ELF-1 (cell line): ENCODE measurements at places on chromosomes 7 and 10.

- peak; percentile 65 for DNase-seq
Measured at GRCh38 chr7:134941185-134941900, 45.0 kb upstream of the AGBL3 start.

DNA sequence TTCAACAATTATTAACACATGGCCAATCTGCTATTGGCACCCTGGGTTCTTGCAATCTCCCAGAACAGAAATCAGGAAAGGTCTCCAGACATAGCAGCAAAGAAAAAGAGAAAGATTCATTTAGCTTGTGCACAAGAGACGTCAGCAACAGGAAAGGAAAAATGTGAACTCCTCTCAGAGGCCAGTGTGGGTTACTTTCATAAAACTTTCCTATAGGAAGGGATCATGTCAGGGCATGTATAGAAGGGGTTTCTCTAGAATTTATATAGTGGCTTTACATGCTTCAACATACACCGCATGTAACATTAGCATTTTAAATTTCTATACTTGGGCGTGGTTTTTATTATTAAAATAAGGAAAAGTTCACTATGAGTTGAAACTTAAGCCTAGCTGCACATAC lies 725.1 kb downstream of the SORCS1 start:
- DNase-seq: no peak

DNA sequence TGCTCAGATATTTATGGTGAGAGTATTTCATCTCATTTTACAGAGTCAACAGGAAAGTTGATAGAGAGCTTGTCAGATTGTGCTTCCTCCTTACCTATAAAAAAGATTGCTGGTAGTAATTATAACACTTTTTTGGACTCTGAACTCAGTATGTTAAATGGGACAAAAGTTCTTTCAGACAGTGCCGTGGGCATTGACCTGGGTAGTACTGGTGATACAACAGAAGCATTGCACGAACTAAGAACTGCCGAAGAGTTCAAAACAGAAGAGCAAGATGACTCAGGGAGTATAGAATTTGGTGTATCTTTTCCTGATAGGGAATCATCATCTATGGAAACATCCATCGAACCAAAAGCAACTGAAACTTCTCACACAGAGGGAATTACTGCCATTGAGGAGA lies 58.6 kb downstream of the LOXL4 start:
- DNase-seq: no peak

GRCh38 chr10:90966146-90966545 lies 45.3 kb upstream of the ANKRD1 start:
- DNase-seq: no peak

GRCh38 chr10:5576780-5577624 lies 52.2 kb downstream of the CALML3 start:
- no peak for DNase-seq

DNA sequence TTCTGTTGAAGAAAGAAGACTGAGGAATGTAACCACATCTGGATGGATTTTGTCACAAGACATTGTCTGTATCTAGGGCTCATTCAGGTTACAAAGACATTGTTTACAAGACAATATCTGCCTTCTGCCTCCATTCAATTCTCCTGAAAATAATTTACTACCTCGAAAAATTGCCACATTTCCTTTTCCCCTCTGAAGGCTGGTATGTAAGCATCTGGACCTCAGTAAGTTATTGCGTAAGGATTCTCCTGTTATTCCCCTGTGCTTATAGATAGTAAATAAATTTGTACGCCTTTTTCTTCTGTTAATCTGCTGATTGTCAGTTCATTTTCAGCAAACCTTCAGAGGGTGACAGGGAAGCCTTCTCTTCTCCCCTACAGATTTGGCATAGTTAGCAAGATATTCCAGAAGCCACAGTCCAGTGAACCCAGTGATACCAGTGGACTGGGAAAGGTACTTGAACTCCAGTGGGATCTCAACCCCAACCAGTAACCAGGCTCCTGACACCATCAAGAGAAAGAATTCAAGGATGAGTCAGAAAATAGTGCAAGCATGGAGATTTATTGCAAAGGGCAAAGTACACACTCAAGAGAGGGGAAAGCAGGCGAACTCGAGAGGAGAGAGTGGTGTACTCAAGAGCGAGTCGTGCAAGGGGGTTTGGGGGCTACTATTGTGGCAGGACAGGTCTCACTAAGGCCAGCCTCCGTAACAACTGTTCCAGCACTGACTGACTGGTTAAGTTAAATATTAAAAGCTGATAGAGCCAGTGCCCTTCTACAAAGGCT lies 706.9 kb upstream of the GHITM start:
- DNase-seq: no peak

DNA sequence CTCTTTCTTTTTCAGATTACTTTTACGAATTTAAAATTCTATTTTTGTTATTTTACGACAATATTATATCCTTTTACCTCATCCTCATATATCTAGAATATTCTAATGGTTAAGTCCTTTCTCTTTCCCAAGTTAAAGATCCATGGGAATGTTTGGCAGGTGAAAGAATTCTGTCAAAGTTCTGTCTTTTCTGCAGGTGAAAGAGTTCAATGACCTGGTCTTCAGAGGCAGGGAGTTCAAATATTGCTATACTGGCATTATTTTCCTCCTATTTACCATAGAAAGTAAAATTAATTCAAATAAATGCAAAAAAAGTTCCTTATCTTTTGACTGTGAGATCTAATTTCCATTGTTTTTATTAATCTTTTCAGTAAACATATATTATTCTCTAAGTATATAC lies 194.3 kb downstream of the ARL4A start:
- DNase-seq: no peak

GRCh38 chr10:100158044-100158805 lies 27.6 kb downstream of the ERLIN1 start:
- no peak for DNase-seq
